ENCODE measurements at places on chromosomes 11 and 22.
A peak's percentile ranks its signal among the peaks of the same experiment; 100 is the strongest.

DNA sequence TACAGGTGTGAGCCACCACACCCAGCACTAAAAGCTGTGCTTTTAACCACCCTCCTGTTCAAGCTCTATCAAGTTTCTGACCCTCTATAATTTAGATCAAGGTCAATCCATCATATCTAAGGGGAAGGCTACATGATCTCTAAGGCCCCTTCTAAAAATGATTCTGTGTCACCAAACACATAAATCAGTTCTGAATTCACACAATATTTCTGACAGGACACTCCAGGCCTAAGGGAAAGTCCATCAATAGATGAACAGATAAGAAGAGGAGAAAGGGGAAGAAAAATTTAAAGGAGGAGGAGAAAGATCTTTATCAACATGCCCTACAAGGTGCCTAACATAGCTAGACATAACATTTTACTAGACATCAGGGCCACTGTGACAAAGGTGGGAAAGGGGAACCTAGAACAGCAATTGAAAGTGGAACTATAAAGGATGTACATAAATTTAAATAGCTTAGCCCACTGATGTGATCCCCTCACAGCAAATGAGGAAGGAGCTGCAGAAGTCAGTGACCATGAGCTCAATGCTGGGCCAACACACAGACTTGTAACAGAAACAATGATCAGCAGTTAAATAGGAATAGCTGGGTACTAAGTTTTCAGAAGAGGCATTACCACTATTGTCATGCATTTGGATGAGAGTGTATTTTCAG lies 4.7 kb downstream of the PRCP start:
- DNase-seq: no peak

- DNase-seq: no peak
These were observed 3.3 kb upstream of the KCNJ11 start for GRCh38 chr11:17391493-17392355.

- DNase-seq: no peak
These were observed 19.0 kb downstream of the CD5 start for GRCh38 chr11:61121192-61121831.

- peak; percentile 62 for DNase-seq
These were observed 32.0 kb upstream of the SERPIND1 start for GRCh38 chr22:20741634-20742581.

GRCh38 chr11:122647736-122648275 lies 7.7 kb upstream of the UBASH3B start:
- no peak for DNase-seq

DNA sequence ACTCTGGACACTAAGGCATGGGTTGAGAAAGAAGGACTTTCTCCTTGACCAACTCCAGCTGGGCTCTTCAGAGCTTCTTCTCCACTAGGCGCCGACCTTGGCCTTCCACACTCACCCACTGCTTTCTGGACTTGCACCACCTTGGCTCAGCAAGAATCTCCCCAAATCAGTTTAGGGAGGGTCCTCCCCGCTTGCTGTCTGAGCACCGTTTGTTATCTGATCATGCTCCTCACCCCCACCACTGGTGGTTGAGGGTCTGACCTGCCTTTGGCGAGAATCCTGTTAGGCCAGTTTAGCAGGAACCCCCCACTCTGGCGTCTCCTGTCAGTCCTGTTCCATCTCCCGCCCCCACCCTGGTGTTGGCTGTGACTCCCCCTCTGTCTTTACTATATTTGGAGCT lies 10.4 kb downstream of the APOL2 start:
- no peak for DNase-seq

- no peak for DNase-seq
These were observed 59.6 kb upstream of the THY1 start for GRCh38 chr11:119482521-119483011.

Measured in COLO829 (cell line).